ENCODE measurements at places on chromosomes 3 and 15. TPM values are rescaled to one million over a fixed set of nuclear protein-coding genes. Genes with fewer than 3 reads are reported as not detected.

DNA sequence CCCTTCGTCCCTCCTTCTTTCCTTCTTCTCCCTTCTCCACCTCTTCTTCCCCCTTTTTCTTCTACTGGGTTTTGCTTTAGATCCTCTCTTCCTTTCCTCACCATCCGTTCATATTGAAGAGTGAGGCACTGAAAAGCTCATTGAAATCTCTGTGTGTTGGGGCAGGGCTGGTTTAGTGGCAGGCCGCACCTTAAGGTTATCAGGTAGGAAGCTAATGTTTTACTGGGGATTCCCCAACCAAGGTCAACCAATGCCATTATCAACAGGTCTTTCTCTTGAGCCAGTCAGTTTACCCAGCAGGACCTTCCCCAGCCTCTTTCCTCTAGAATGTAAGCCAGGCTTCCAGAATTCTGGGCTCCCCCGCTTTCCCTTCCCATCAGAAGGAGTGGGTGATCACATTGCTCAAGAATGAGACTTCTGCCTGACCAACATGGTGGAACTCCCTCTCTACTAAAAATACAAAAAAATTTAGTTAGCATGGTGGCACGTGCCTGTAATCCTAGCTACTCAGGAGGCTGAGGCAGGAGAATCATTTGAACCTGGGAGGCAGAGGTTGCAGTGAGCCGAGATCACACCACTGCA lies 11.5 kb upstream of the VPS8 start:
- H3K36me3 ChIP-seq: no peaks in the 10 kb centered on the region
- H3K27ac ChIP-seq: no peak overlapping the region
- no peak for DNase-seq
- no peak overlapping the region for H3K4me3 ChIP-seq

The EFCAB12 gene
- total RNA-seq: 0.39 TPM

DNA sequence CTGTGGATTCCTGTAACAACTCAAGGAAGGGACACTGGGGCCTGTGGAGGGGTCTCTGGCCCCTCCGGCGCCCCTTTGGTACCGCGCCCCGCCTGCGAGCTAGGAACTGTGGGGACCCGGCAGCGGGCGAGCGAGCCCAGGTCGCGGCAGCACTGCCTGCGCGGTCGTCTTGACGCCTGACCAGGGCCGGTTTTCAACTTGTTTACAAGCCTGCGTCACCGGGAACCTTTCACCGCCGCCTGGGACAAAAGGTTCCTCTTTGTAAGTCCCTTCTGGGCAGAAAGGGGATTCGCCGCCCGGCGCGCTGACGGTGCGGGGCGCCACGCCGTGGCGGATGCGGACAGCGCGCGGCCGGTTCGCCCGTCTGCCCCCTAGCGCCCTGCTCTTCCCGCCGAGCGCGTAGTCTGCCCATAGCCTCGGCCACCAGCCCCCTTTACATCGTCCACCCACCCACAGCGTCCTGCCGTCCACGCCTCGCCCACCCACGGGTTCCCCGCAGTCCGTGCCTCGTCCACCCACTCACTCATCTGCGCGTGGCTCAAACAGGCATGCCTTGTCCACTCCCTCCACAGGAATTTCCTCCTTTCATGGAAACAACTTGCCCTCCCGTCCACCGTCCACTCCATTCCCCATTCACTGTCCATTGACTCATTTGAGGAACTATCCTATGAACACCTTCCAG lies 5.5 kb upstream of the CFAP100 start:
- no peak overlapping the region for H3K27ac ChIP-seq
- H3K27me3 ChIP-seq: peaks cover 76% of the 10 kb centered on the region
- no peaks in the 10 kb centered on the region for H3K36me3 ChIP-seq
- no peak overlapping the region for H3K4me3 ChIP-seq

GRCh38 chr15:35557012-35557411 lies 11.0 kb upstream of the DPH6 start:
- no peak overlapping the region for H3K4me3 ChIP-seq
- DNase-seq: no peak
- no peaks in the 10 kb centered on the region for H3K27me3 ChIP-seq
- H3K27ac ChIP-seq: no peak overlapping the region
- no peaks in the 10 kb centered on the region for H3K36me3 ChIP-seq

GRCh38 chr3:136297826-136298225 lies 47.7 kb downstream of the PCCB start:
- no peak overlapping the region for H3K4me3 ChIP-seq
- H3K27ac ChIP-seq: no peak overlapping the region
- no peak for DNase-seq
- peaks cover 11% of the 10 kb centered on the region for H3K36me3 ChIP-seq
- H3K27me3 ChIP-seq: no peaks in the 10 kb centered on the region
- peaks cover 2% of the 10 kb centered on the region for H3K4me1 ChIP-seq

All from activated naive CD8-positive, alpha-beta T cell treated with anti-CD3 and anti-CD28 coated beads for 36 hours (primary cell).